ENCODE measurements at places on chromosomes 3 and 15.

DNA sequence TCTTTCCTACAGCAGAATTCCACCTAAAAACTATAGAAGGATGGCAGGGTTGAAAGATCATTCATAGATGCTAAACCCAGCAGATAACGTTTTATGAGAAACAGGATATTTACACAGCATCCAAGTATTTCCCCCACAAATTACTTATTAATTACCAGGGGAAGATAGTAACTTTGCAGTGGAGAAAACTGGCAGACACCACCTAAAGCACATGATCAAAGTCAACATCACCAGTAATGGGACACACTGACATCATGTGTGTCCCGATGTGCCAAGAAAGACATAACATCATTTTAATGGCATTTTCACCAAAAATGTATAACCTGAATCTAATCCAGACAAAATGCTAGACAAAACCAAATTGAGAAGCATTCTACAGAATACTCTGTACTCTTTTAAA is 220.4 kb upstream of the THBS1 start:
- no peak for DNase-seq

DNA sequence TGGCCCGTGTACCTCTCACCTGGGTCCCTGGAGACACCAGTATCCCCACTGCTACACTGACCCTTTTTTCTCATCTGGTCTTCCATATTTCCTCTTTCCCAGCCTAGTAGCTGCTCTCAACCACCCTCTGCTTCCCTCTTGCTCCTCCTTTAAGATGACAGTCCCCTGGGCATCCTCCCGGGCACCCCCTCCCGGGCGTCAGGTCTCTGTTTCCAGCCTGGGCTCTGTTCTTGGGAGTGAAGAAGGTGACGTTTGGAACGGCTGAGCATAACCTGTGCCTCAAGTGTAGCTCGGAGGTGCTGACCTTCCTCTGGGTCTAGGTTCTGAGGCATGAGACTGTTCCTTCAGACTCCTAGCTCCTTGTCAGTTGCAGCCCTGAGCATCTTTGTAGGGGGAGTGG is 101.2 kb downstream of the VGLL4 start:
- no peak for DNase-seq

- no peak for DNase-seq
Measured at GRCh38 chr3:16186086-16186485, 11.6 kb downstream of the GALNT15 start.

- DNase-seq = no peak
Measured at GRCh38 chr15:25670025-25670554, 193.0 kb downstream of the ATP10A start.

GRCh38 chr15:40108061-40108854 is 421 bp downstream of the BMF start:
- no peak for DNase-seq

All from NCI-H774 (cell line).